ENCODE measurements at places on chromosomes 1 and 21.

GRCh38 chr1:110150330-110151174 is at the start of gene SLC6A17:
Gene SLC6A17, plus strand, starts transcription at chr1:110150494. Its CDS starts 16,436 bp downstream, at chr1:110166930.
- DNase-seq: no peak

DNA sequence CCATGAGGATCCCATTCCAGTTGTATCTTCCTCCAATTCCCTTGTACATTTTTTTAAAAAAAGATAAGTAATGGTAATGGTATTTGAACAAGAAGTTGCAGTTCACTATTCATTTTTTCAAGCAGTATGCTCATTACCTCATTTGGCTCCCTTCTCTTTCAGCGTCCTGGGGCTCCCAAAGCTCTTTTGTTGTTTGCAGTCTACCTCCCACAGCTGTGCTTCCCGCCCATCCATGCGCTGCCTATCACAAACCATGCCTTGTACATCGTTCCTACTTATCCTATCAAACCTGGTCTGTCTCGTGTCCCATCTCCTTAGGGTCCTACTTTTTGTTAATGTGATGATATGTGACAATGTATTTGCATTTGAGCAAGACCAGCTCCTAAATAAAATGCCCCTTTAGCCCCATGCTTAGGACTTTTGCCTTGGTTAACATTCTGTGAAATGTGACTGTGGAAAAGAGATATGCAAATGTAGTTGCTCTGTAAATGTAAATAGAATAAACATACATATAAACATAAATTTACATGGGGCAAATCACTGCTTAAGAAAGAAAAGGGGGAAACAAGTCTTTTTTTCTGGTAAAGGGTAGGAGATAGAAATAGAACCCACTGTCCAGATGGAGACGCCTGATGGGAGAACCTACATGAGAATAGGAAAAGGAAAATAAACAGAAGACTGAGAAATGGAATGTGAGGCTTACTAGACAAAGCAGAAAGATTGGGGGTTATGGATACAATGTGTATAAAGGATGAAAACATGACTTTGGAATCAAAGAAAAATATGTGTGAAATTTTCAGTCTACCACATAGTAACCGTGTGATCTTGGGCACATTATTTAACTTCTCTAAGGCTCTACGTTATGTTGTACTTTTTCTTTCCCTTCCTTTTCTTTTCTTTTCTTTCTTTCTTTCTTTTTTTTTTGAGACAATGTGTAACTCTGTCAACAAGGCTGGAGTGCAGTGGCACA is 59.8 kb upstream of the PLXNA2 start:
- DNase-seq: no peak

- no peak for DNase-seq
These were observed 8.7 kb upstream of the TDRD10 start for GRCh38 chr1:154493276-154493675.

DNA sequence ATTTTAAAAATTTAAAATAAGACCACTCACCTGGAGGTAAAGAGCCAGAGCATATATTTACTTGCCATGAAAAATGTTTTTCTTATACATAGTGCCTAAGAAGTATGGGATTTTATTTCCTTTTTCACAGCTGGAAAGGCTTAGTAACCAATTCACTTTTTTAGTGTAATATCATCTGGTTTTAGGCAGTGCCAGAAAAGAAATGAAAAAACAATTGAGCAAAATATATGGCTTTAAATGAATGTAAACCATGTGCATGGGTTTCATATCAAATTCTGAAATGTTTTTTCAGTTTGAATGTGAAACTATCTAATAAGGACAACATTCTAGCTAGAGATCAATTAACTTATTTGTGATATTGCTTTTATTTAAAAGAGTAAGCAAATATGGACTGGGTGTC is 672.4 kb upstream of the ADAMTS5 start:
- no peak for DNase-seq

- DNase-seq: no peak
These were observed 158.9 kb downstream of the PCBP3 start for GRCh38 chr21:45802425-45802824.

Measured in AG09319 (cell line).